ENCODE measurements at places on chromosomes 3 and 15. TPM values are rescaled to one million over a fixed set of nuclear protein-coding genes. Genes with fewer than 3 reads are reported as not detected.

- DNase-seq: no peak
Observed at GRCh38 chr3:46481636-46482035, 16.1 kb upstream of the RTP3 start.

GRCh38 chr3:67540198-67540894 is 114.1 kb downstream of the SUCLG2 start:
- no peak for DNase-seq

SNUPN gene
- total RNA-seq: 23.2 TPM

DNA sequence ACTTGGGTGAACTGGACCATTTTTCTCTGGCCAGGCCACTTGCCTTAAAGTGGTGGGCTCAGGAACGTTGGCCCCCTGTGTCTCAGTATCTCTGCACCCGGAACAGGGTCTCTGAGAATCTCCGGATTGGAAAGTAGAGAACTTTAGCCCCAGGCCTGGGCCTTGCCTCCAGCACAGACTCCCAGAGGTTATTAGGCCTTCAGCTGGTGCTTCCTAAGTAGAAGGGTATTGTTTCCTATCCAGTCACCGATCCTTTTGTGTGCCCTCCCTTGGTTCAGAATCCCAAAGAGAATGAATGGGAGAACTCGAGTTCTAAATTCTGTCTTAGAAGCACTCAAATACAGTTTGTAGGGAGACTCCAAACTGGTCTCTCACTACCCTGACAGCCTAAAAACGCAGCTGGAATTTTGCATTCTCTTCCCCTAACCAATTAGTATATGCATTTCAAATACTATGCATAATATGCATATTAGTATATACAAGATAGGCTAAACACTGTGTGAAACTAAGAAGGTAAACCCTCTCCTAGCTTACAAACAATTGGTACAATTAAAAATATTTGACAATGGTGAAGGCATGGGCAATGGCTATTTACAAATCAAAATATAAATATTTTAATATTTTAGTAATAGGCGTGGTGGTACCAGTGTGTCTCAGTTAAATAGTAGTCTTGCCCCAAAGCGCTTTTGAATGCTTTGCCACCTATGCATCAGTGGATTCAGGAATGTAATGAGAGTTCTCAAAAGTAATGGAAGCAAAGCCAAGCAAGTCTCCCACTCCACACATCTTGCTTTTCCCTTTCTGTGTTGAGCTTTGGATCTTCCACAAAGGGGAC is 48.5 kb upstream of the SLC4A7 start:
- no peak for DNase-seq

Measured in type B pancreatic cell (in vitro differentiated cells).